ENCODE measurements at places on chromosomes 5 and 9. TPM values are rescaled to one million over a fixed set of nuclear protein-coding genes. Genes with fewer than 3 reads are reported as not detected.

The INSL6 gene
- not detected for total RNA-seq

The GMCL2 gene
- total RNA-seq = not detected

The GABBR2 gene
- 0.16 TPM for total RNA-seq

- DNase-seq = no peak
Measured at GRCh38 chr5:66974256-66974655, 222.3 kb downstream of the CD180 start.

DNA sequence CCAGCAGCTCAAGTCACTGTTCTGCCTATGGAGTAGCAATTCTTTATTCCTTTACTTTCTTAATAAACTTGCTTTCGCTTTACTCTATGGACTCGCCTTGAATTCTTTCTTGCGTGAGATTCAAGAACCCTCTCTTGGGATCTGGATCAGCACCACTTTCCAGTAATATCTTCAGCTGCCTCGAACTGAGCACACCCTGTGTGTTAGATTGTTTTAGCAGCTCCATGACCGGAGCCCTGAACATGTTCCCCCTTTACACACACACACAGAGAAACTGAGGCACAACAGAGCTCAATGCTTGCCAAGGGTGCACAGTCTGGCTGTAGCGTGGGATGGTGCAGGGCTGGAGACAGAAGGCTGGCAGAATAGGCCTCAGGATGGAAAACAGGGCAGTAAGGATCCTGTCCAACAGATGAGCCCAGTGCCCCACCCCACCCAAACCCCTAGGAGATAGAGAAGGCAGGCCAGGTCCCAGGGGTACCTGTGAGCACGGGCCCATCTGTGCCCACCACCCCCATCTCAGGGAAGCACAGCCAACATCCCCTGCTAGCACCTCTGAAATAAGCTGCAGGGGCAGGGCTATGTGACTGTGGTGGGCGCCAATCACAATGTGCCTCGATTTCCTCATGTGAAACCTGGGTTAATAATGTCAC lies 27.9 kb downstream of the BICD2 start:
- DNase-seq = peak; percentile 44

DNA sequence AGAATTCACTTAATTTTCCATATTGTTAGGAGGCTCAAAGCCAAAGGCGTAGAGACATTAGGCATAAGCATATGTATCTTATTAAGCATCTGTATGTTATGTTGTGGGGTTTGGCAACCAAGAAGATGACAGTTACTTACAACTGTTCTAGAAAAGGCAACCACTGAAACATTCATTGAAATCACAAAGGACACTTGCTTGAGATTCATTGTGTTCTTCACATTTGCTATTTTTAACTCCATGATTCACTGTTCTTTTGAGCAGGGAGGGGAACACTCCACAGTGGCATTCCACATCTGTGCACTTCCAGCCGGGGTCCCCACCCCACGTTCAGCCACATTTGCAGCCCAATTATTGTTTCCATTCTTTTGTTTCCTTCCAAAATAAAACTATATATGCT lies 107.1 kb downstream of the PALM2AKAP2 start:
- peak; percentile 68 for DNase-seq

DNA sequence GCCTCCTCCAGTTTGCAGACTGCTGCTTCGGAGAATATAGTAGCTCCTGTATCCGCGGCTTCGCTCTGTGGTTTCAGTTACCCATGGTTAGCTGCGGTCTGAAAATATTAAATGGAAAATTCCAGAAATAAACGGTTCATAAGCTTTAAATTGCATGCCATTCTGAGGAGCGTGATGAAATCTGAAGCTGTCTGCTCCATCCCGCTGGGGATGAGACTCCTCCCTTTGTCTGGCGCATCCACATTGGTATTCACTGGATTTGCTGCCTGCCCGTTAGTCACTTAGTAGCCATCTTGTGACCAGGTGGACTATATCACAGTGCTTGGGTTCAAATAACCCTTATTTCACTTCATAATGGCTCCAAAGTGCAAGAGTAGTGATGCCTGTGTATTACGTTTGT lies 36.3 kb downstream of the MSX2 start:
- no peak for DNase-seq

DNA sequence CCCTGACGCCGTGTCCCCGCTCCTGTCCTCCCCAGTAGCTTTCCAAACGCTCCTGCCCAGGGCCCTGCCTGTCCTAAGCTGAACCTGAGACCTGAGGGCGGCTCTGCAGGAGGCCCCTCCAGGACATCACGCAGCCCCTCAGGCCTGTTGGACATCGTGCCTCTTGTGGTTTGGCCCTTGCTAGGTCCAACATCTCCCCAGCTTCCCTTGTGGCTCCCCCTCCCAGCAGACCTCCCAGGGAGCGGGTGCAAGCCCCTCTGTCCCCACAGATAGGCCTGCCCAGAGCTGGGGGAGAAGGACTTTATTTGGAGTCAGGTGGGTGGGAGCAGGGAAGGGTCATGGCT lies 4.1 kb downstream of the OBP2B start:
- no peak for DNase-seq

DNA sequence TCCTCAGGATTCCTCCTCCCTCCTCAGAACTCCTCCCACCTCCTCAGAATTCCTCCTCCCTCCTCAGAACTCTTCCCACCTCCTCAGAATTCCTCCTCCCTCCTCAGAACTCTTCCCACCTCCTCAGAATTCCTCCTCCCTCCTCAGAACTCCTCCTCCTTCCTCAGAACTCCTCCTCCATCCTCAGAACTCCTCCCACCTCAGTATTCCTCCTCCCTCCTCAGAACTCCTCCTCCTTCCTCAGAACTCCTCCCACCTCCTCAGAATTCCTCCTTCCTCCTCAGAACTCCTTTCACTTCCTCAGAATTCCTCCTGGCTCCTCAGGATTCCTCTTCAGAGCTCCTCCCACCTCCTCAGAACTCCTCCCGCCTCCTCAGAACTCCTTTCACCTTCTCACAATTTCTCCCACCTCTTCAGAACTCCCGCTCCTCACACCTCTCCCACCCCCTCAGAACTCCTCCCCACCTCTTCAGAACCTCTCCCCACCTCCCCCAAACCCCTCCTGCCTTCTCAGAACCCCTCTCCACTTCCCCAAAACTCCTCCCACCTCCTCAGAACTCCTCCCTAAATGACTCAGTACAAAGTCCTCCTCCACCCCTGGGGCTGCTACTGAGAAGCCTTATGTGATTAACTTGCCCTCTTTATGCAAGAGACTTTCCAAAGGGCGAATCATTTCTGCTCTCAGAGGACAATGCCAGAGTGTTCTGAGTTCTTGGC lies 23.2 kb downstream of the SLC46A2 start:
- peak; percentile 77 for DNase-seq

- no peak for DNase-seq
Measured at GRCh38 chr9:136135326-136136126, 16.9 kb upstream of the TMEM250 start.

DNA sequence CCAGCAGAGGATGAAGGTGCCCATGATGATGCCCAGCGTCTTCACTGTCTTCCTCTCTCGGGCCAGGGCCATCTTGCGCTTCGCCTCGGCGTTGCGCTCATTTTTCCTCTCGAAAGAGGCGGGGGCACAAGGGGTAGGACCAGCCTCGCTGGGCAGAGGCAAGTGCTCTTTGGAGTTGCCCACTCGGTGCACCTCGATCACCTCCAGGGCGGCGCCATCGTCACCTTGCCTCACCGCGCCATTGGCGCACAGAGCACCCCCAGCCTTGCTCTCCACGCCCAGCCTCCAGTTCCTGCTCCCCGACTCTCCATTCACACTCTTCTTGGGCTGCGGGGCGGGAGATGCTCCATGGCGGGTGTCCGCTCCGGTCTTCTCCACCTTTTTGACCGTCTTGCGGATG lies 1.6 kb downstream of the HTR1A start:
- DNase-seq = no peak

Measured in fibroblast of the aortic adventitia (primary cell).